ENCODE measurements at places on chromosomes 11 and 22.

- no peaks in the 10 kb centered on the region for H3K36me3 ChIP-seq
- peak overlapping the region; percentile 92 for H3K27ac ChIP-seq
- peak overlapping the region; percentile 34 for H3K4me3 ChIP-seq
- peaks cover 76% of the 10 kb centered on the region for H3K4me1 ChIP-seq
Observed at GRCh38 chr11:67277231-67277961, 11.1 kb downstream of the GRK2 start.

- H3K36me3 ChIP-seq, result no peaks in the 10 kb centered on the region
- H3K4me3 ChIP-seq, result no peak overlapping the region
- no peaks in the 10 kb centered on the region for H3K27me3 ChIP-seq
- no peak for DNase-seq
Observed at GRCh38 chr11:45669956-45670355, 4.5 kb upstream of the CHST1 start.

GRCh38 chr22:43504068-43504467, 92.3 kb downstream of the MPPED1 start:
- H3K27ac ChIP-seq, result no peak overlapping the region
- no peaks in the 10 kb centered on the region for H3K36me3 ChIP-seq
- no peak for DNase-seq
- H3K27me3 ChIP-seq, result no peaks in the 10 kb centered on the region

DNA sequence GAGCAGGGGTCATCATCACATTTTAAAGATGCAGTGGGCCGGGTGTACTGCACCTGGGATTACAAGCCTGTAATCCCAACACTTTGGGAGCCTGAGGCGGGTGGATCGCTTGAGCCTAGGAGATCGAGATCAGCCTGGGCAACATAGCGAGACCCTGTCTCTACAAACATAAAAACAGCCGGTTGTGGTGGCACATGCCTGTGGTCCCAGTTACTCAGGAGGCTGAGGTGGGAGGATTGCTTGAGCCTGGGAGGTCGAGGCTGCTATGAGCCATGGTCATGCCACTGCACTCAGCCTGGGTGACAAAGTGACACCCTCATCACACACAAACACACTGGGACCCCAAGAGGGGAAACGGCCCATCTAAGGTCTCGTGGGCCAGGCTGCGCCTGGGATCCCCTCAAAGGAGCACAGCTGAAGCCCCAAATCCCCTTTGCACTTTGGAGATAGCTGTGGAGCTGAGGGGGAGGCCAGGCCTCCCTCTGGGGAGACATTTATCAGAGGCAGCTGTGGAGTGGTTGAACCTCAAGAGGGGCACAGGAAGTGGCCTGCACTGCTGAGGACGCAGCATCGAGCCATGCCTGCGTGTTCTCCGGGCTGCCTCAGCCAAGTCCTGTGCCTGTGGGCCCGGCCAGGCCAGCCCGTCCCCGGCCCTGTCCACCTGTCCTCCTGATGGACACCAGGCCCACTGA, 27.5 kb downstream of the OSBPL5 start:
- H3K4me1 ChIP-seq, result peaks cover 63% of the 10 kb centered on the region
- no peak for DNase-seq
- H3K27me3 ChIP-seq, result no peaks in the 10 kb centered on the region
- no peak overlapping the region for H3K4me3 ChIP-seq
- H3K36me3 ChIP-seq, result no peaks in the 10 kb centered on the region

- H3K27me3 ChIP-seq, result no peaks in the 10 kb centered on the region
- H3K4me3 ChIP-seq, result no peak overlapping the region
- no peak overlapping the region for H3K27ac ChIP-seq
- H3K36me3 ChIP-seq, result peaks cover 61% of the 10 kb centered on the region
Observed at GRCh38 chr22:20792966-20793728, 19.2 kb downstream of the SERPIND1 start.

- H3K4me1 ChIP-seq, result peaks cover 11% of the 10 kb centered on the region
- no peak overlapping the region for H3K4me3 ChIP-seq
- no peak for DNase-seq
- H3K27ac ChIP-seq, result no peak overlapping the region
- no peaks in the 10 kb centered on the region for H3K27me3 ChIP-seq
- no peaks in the 10 kb centered on the region for H3K36me3 ChIP-seq
Observed at GRCh38 chr11:130157840-130158239, 1.7 kb upstream of the ST14 start.

GRCh38 chr11:122179961-122180834, 64.2 kb upstream of the BLID start:
- H3K27me3 ChIP-seq, result no peaks in the 10 kb centered on the region
- peak overlapping the region; percentile 74 for H3K27ac ChIP-seq
- no peak for DNase-seq

DNA sequence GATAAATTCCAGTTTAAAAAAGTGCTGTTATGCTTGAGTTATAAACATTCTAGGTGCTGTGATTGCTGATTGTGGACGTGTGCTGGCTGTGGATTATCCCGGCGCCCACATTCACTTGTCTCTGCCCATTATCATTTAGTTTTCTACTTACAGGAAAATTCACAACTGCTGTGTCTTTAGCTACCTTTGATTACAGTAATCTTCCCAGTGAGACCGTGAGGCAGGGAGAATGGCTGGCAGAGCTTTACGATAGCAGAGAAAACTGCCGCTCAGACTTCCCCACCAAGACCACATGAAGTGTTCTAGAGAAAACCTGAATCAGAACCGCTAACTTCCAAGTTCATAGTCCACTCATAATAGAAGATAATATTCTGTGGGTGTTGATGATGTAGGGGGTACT, 34.6 kb upstream of the NELL1 start:
- H3K27ac ChIP-seq, result no peak overlapping the region
- H3K36me3 ChIP-seq, result no peaks in the 10 kb centered on the region
- no peak overlapping the region for H3K4me3 ChIP-seq
- no peaks in the 10 kb centered on the region for H3K4me1 ChIP-seq
- no peaks in the 10 kb centered on the region for H3K27me3 ChIP-seq
- DNase-seq, result no peak

DNA sequence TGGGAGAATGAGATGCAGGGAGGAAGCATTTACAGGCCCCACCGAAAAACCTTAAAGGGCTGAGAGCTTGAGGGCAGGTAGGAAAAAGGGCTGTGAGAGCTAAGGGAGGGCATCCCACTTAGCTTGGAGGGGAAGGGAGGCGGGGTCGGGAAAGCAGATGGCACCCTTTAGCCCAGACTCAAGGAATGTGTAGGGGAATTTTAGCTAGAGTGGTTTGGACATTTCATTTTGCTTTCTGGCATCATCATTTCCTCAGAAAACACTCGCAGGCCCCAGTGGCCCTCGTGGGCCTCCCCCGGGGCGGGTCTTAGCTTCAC, 846 bp upstream of the STIM1 start:
- H3K27me3 ChIP-seq, result no peaks in the 10 kb centered on the region
- peak overlapping the region; percentile 99 for H3K4me3 ChIP-seq
- H3K36me3 ChIP-seq, result no peaks in the 10 kb centered on the region
- no peak for DNase-seq
- peak overlapping the region; percentile 99 for H3K27ac ChIP-seq
- peaks cover 54% of the 10 kb centered on the region for H3K4me1 ChIP-seq
